ENCODE measurements at places on chromosomes 5 and 9.

DNA sequence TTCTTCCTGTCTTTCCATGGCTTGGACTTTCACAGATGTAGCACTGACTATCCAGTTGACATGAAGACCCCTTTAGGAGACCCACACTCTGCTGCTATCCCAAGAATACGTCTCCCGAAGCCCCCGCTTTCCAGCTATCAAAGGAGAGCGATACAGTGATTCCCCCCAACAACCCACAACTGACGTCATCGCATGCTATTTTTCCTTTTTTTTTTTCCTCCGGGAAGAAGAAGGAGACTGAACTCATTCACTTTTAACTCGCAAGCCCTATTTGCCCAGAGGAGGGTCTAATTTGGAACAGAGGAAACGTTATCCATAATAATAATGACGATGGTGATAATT, 2.1 kb downstream of the PAPPA start:
- DNase-seq = no peak

GRCh38 chr9:28668158-28668557, 1094.9 kb upstream of the C9orf72 start:
- DNase-seq = no peak

- DNase-seq = no peak
These were observed 32.4 kb upstream of the WDR5 start for GRCh38 chr9:134103391-134103998.

DNA sequence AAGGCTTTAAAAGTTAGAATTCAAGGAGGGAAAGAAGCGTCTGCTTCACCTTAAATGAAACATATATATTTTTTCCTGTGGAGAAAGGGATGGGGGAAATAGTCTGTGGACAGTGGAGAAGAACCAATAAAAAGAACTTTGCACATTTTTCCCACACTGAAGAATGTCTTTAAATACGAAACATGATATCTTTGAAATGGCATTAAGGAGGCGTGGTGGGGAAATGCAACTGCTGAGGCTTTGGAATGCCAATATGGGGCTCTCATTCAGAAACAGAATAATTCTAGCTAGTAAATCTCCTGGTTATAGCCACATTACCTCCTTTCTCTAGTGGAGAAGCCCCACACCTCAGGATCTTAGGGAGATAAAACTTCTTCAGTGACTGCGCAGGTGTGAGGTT, 46.8 kb downstream of the TNC start:
- no peak for DNase-seq

DNA sequence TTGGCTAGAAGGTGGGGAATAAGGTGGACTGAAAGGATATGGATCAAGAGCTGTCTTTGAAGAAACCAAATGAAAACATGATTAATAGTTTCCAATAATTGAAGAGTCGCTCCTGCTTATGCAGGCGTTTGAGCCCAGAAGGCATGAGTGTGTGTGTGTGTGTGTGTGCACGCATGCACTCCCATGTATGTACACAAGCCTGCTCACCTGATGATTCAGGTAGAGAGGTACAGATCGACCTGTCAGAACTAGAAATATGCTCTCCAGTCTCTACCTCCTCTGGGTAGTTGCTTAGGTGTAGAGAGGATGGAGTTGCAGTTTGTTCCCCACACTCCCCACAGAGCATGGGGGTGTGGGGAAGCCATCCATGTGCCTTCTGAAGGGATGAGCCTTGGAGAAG, 1.1 kb upstream of the FGF1 start:
- no peak for DNase-seq

- no peak for DNase-seq
These were observed 56.6 kb downstream of the PSMB7 start for GRCh38 chr9:124358631-124359030.

DNA sequence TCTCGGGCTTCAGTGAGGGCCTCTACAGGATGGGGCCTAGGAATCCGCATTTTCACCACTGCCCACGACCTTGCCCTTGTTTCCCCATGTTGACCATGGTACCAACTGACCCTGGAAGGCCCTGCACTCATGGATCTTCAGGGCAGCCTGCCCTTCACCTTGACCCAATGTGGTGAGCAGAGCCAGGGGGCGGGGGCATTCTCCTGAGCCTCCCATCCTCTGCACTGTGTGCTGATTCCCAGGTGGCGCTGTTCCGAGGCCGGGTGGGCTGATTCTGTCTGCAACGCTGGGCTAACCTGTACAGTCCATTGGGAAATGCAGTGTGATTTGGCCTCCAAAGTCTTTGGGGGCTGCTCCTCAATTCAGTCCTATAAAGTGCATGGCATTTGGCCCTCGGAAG, 68.7 kb downstream of the SHB start:
- no peak for DNase-seq

DNA sequence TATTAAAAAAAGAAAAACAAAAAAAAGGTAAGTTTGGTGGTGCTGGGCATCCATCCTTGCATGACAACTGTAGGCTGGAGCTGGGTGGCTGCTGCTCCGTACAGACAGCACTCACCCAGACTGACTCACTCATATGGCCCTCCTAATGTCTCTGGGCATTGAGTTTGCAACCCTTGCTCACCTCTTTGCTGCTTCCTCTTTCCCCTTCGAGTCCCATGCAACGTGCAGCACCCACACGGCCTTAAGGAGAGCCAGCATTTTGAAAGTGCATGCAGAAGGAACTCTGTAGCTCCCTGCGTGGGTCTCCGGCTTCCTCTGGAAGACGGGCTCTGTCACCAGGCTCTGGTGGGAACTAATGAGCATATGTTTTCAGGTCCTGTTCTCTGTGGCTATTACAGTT, 60.5 kb upstream of the ENTREP1 start:
- no peak for DNase-seq

All from NCI-H1048 (cell line).